ENCODE measurements at places on chromosomes 3 and 15. TPM values are rescaled to one million over a fixed set of nuclear protein-coding genes. Genes with fewer than 3 reads are reported as not detected.

- peaks cover 17% of the 10 kb centered on the region for H3K4me1 ChIP-seq
- no peaks in the 10 kb centered on the region for H3K27me3 ChIP-seq
- DNase-seq, result no peak
- no peak overlapping the region for H3K27ac ChIP-seq
- no peak overlapping the region for H3K4me3 ChIP-seq
These were observed 159.0 kb upstream of the STT3B start for GRCh38 chr3:31373681-31374080.

The GOLGA6D gene
- polyA plus RNA-seq, result not detected

The TTBK2 gene
- 9.1 TPM for polyA plus RNA-seq

The LARP6 gene
- not detected for polyA plus RNA-seq

DNA sequence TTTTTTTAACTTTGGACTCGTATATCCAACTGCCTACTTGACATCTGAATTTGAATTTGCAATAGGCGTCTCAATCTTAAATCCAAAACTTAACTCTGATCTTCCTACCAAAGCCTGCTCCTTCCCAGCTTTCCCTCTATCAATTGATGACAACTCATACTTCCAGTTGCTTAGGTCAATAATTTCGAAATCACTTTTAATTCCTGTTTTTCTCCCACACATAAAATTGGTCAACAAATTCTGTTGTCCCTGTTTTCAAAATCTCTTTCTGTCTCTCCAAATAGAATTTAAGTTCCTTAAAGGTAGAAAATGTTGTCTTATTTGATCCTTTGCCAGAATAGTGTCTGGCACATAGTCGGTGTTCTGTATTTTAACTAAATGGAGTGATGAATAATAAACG, 332.4 kb downstream of the SATB1 start:
- no peaks in the 10 kb centered on the region for H3K36me3 ChIP-seq
- H3K4me1 ChIP-seq, result no peaks in the 10 kb centered on the region
- H3K27me3 ChIP-seq, result no peaks in the 10 kb centered on the region
- no peak overlapping the region for H3K4me3 ChIP-seq
- H3K27ac ChIP-seq, result no peak overlapping the region
- DNase-seq, result no peak

The NR1I2 gene
- 0.40 TPM for polyA plus RNA-seq

The PML gene
- polyA plus RNA-seq, result 9.6 TPM

The CCR1 gene
- 0.10 TPM for polyA plus RNA-seq

- no peak for DNase-seq
- H3K27ac ChIP-seq, result no peak overlapping the region
- H3K4me3 ChIP-seq, result no peak overlapping the region
- peaks cover 26% of the 10 kb centered on the region for H3K4me1 ChIP-seq
- no peaks in the 10 kb centered on the region for H3K27me3 ChIP-seq
- peaks cover 53% of the 10 kb centered on the region for H3K36me3 ChIP-seq
These were observed 35.2 kb downstream of the ANP32A start for GRCh38 chr15:68785541-68785940.

GRCh38 chr3:57952208-57952631, 56.0 kb upstream of the FLNB start:
- no peaks in the 10 kb centered on the region for H3K27me3 ChIP-seq
- H3K4me1 ChIP-seq, result no peaks in the 10 kb centered on the region
- DNase-seq, result no peak
- H3K36me3 ChIP-seq, result no peaks in the 10 kb centered on the region
- no peak overlapping the region for H3K4me3 ChIP-seq

- no peaks in the 10 kb centered on the region for H3K36me3 ChIP-seq
- H3K4me1 ChIP-seq, result no peaks in the 10 kb centered on the region
- H3K27me3 ChIP-seq, result no peaks in the 10 kb centered on the region
These were observed 161.2 kb downstream of the MINAR1 start for GRCh38 chr15:79593119-79593869.

The SMCO1 gene
- polyA plus RNA-seq, result not detected

DNA sequence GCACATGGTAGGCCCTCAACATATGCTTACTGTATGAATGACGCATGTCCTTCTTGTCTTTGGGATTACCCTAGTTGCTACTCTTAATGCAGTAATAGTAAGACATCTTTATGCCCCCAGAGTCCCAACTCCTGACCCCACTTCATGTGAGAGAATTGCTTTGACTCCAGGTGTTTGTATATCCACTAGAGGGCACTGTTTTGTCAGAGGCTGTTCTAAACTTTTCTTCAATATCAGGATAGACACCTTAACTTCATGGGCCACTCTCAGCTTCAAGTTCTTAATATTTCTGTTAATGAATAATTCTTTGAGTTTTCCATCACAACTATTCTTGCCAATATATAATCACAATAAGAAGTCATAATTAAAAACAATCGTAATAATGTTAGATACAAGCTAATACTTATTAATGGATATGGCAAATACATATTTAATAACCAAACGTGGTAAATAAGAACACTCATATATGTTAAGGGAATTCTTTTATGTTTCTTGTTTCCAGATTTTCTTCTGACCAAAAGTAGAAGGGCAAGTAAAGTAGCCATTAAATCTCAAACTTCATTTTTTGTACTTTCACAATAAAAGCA, 337.2 kb upstream of the DNAJC19 start:
- H3K27ac ChIP-seq, result no peak overlapping the region
- H3K27me3 ChIP-seq, result no peaks in the 10 kb centered on the region
- no peak overlapping the region for H3K4me3 ChIP-seq
- no peaks in the 10 kb centered on the region for H3K4me1 ChIP-seq

- H3K4me1 ChIP-seq, result no peaks in the 10 kb centered on the region
- DNase-seq, result no peak
- no peak overlapping the region for H3K27ac ChIP-seq
- no peaks in the 10 kb centered on the region for H3K27me3 ChIP-seq
- H3K4me3 ChIP-seq, result no peak overlapping the region
- H3K36me3 ChIP-seq, result no peaks in the 10 kb centered on the region
These were observed 106.5 kb downstream of the TPRA1 start for GRCh38 chr3:127483902-127484591.

- H3K27me3 ChIP-seq, result no peaks in the 10 kb centered on the region
- no peak for DNase-seq
- no peaks in the 10 kb centered on the region for H3K36me3 ChIP-seq
- peaks cover 24% of the 10 kb centered on the region for H3K4me1 ChIP-seq
- no peak overlapping the region for H3K4me3 ChIP-seq
- H3K27ac ChIP-seq, result no peak overlapping the region
These were observed 24.1 kb downstream of the CX3CR1 start for GRCh38 chr3:39255503-39256325.

- no peaks in the 10 kb centered on the region for H3K36me3 ChIP-seq
- H3K27ac ChIP-seq, result no peak overlapping the region
- no peaks in the 10 kb centered on the region for H3K27me3 ChIP-seq
These were observed 15.9 kb upstream of the SMAD3 start for GRCh38 chr15:67049351-67050044.

The ACTC1 gene
- not detected for polyA plus RNA-seq

DNA sequence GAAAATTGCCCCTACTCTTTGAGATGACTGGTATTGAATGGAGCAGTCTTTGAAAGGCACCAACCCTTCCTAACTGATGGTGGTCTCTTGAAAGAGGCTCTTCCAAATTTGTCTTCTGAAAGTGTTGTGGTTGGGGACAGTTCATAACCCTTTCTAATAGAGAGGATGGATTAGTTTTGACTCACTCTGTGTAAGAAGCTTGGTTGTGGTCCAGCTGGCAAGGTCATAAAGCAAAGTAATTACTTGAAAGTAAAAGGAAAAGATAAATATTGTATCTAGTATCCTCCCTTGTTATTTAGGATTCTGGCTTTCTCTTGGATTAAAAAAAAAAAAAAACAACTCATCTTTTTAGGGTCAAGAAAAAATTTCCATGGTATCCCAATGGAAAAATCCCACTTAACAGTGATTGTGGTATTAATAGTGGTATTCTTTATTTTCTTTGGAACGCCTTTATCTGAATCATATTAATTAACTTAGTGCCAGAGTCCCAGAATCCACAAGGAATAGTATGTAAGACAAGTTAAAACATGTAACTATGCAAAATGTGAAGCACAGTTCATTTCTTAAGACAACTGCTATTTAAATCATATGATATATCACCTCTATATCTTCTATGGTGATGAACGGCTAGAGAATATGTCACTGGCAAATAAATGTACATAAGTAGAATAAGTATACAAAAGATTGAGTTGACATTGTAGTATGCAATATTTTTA, 469.3 kb upstream of the CDIN1 start:
- H3K36me3 ChIP-seq, result no peaks in the 10 kb centered on the region
- no peak overlapping the region for H3K4me3 ChIP-seq
- no peaks in the 10 kb centered on the region for H3K4me1 ChIP-seq
- H3K27me3 ChIP-seq, result no peaks in the 10 kb centered on the region

GRCh38 chr15:61916104-61916503, 144.1 kb downstream of the VPS13C start:
- H3K4me1 ChIP-seq, result no peaks in the 10 kb centered on the region
- H3K4me3 ChIP-seq, result no peak overlapping the region
- no peak for DNase-seq
- no peaks in the 10 kb centered on the region for H3K27me3 ChIP-seq
- H3K36me3 ChIP-seq, result peaks cover 35% of the 10 kb centered on the region
- H3K27ac ChIP-seq, result no peak overlapping the region

- no peak overlapping the region for H3K4me3 ChIP-seq
- no peaks in the 10 kb centered on the region for H3K27me3 ChIP-seq
- H3K27ac ChIP-seq, result no peak overlapping the region
- no peak for DNase-seq
- H3K36me3 ChIP-seq, result no peaks in the 10 kb centered on the region
These were observed 232.2 kb downstream of the KLF13 start for GRCh38 chr15:31558840-31559239.

DNA sequence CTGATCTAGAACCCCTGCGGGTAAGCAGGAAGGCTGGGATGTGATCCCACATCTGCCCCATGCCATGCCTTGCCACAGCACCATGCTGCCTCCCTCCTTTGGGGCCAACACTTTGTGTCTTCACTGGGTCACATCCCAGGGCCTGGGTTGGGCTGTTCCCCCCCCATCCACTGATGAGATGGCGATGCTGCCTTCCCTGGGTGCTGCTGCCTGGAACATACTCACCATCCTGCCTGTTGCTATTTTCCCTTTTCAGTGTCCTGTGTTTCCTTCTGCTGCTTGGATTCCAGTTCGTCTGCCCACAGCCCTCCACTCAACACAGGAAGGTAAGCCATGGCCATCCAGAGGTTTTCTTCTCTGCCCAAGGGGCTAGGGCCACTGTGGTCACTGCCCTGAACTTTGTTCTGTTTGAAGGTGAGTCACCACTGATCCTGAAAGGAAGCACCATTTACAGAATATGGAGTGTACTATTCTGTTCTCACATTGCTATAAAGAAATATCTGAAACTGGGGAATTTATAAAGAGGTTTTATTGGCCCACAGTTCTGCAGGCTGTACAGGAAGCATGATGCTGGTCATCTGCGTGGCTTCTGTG, 39.4 kb downstream of the THSD4 start:
- no peak overlapping the region for H3K4me3 ChIP-seq
- no peak overlapping the region for H3K27ac ChIP-seq
- H3K4me1 ChIP-seq, result no peaks in the 10 kb centered on the region
- DNase-seq, result no peak
- H3K27me3 ChIP-seq, result no peaks in the 10 kb centered on the region
- H3K36me3 ChIP-seq, result no peaks in the 10 kb centered on the region

DNA sequence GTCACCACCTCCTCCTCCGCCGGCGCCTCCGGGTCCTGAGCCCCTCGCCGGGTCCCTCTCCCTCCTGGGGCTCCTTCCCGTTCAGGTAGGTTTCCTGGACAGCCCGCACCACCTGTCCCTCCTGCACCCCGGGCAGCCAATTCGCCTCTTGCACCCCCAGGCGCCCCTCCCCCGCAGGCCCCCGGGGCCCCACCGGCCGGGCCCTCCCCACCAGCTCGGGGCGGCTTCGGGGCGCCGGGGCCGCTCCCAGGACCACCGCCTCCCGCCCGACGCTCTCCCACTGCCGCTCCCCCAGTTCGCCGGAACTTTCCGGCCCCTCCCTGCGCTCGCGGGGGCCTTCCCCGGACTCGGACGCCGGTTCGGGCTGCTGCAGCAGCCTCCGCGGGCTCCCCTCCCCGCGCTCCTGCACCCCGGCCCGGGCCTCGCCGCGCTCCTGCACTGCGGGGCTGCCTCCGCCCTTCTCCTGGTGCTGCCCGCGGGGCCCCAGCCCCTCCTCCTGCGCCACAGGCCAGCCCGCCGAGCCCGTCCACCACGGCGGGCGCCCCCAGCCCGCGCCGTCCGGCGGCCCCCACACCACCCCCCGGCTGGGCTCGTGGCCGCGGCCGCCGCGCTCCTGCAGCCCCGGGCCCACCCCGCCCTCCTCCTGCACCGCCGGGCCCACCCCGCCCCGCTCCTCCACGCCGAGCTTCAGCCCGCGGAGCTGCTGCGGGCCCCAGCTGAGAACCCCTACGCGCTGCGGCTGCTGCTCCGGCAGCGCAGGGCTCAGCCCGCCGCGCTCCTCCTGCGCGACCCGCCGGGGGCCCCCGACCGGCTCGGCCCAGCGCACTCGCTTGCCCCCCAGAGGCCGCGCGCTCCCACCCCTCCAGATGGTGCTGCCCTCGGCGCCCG, 587 bp upstream of the TNK2 start:
- peak overlapping the region; percentile 85 for H3K27ac ChIP-seq
- DNase-seq, result peak; percentile 37
- no peaks in the 10 kb centered on the region for H3K36me3 ChIP-seq
- no peaks in the 10 kb centered on the region for H3K27me3 ChIP-seq
- H3K4me1 ChIP-seq, result peaks cover 49% of the 10 kb centered on the region
- no peak overlapping the region for H3K4me3 ChIP-seq

The CNTN3 gene
- polyA plus RNA-seq, result not detected

DNA sequence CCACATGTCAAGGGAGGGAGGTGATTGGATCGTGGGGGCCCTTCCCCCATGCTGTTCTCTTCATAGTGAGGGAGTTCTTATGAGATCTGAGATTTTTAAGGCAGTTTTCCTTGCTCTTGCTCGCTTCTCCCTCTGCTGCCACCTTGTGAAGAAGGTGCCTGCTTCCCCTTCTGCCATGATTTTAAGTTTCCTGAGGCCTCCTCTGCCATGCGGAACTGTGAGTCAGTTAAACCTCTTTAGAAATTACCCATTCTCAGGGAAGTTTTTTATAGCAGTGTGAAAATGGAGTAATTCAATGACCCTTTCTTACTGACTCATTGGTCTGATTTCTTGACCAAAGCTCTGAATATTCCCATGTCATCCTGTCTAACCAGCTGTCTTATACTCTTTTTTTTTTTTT, 484.4 kb upstream of the TPRG1 start:
- no peaks in the 10 kb centered on the region for H3K36me3 ChIP-seq
- H3K27me3 ChIP-seq, result no peaks in the 10 kb centered on the region
- no peak overlapping the region for H3K4me3 ChIP-seq
- H3K27ac ChIP-seq, result no peak overlapping the region
- no peaks in the 10 kb centered on the region for H3K4me1 ChIP-seq

DNA sequence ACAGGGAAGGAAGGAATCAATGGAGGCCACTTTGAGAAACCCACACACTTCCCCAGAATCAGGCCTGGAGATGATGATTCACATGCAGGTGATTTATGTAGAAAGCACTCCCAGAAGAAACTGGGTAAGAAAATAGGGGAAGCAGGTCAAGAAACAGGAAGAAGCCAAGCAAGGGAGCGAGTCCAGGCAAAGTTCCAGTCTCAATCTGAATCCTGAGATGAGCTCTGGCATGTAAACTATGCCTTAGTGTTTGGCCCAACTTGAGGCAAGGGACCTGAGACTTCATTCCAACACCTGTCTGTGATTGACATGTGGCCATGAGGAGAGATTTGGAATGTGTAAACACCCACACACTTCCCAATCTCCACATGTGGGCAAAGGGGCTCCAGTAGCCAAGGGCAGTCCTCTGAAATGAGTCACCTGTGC, 61.6 kb upstream of the CTNNB1 start:
- no peaks in the 10 kb centered on the region for H3K27me3 ChIP-seq
- DNase-seq, result no peak
- no peak overlapping the region for H3K4me3 ChIP-seq
- H3K36me3 ChIP-seq, result no peaks in the 10 kb centered on the region
- no peak overlapping the region for H3K27ac ChIP-seq
- peaks cover 11% of the 10 kb centered on the region for H3K4me1 ChIP-seq

- H3K27ac ChIP-seq, result no peak overlapping the region
- no peaks in the 10 kb centered on the region for H3K4me1 ChIP-seq
- no peaks in the 10 kb centered on the region for H3K36me3 ChIP-seq
- no peaks in the 10 kb centered on the region for H3K27me3 ChIP-seq
These were observed 333.8 kb downstream of the PDCD6IP start for GRCh38 chr3:34132069-34132692.
